ENCODE measurements at places on chromosomes 3 and 15.

DNA sequence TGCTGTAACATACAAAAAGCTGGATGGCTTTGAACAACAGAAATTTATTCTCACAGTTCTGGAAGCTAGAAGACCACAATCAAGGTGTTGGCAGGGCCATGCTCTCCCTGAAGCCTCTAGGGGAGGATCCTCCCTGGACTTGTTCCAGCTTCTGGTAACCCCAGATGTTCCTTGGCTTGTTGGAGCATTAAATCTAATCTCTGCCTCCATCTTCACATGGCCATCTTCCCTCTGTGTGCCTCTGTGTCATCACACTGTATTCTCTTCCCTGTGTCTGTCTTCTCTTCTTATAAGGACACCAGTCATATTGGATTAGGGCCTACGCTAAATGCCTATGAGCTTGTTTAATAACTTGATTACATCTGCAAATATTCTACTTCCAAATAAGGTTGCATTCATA is 109.5 kb downstream of the STAG1 start:
- DNase-seq: no peak

DNA sequence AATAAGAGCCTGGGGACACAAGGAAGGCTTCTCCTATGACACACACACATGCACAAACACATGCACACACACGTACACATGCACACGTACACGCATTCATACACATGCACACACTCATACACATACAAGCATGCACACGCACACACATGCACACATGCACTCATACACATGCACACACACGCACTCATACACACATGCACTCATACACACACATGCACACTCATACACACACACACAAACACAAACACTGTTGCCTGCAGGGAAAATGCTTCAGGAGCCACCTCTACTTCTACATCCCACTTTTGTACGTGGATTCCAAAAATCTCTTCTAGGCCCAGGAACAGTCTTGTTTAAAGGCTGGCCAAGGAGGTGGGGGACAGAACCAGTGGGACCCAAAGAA is 20.7 kb upstream of the NR2E3 start:
- DNase-seq: no peak

DNA sequence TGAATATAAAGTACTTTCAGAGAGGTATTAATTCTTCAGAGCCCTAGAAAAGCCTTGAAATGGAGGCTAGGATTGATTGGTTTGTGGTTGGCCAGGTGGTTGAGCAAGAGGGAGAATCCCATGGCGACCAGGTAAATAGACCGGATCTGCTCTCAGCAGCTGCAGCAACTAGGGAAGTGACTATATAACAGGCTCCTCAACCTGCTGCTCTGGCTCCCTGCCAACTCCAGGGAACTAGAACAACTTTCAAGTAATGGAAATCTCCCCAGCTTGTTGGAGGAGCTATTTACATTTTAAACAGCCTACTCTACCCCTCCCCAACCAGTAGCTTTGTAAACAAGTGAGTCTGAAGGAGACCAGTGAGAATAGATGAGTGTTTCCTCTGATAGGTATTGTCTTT is 121.8 kb upstream of the CADM2 start:
- peak; percentile 8 for DNase-seq

GRCh38 chr3:13839726-13840340 is 40.0 kb downstream of the WNT7A start:
- DNase-seq: no peak

- no peak for DNase-seq
These were observed 221.4 kb upstream of the NANOGP8 start for GRCh38 chr15:35306361-35306981.

- no peak for DNase-seq
These were observed 13.9 kb downstream of the CEP152 start for GRCh38 chr15:48796930-48797329.

GRCh38 chr3:123071146-123071545 is 4.3 kb downstream of the PDIA5 start:
- no peak for DNase-seq

GRCh38 chr3:64932666-64933342 is 245.0 kb upstream of the ADAMTS9 start:
- DNase-seq: no peak

DNA sequence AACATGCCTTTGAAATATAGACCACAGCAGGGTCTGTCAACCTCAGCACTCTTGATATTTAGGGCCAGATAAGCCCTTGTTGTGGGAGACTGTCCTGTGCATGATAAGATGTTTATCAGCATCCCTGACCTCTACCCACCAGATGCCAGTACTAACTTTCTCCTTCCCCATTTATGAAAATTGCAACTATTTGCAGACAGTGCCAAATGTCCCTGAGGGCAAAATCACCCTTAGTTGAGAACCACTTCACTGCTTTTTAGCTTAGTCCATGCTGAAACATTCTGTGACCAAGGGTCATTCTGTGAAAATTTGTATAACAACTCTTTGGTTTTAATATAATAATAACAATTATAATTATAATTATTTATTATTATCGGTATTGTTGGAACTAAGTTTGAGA is 1032.4 kb downstream of the MCTP2 start:
- DNase-seq: no peak

GRCh38 chr3:97979610-97980009 is 7.4 kb upstream of the RIOX2 start:
- DNase-seq: no peak

GRCh38 chr15:63076714-63077046 is 34.1 kb downstream of the TPM1 start:
- DNase-seq: no peak

DNA sequence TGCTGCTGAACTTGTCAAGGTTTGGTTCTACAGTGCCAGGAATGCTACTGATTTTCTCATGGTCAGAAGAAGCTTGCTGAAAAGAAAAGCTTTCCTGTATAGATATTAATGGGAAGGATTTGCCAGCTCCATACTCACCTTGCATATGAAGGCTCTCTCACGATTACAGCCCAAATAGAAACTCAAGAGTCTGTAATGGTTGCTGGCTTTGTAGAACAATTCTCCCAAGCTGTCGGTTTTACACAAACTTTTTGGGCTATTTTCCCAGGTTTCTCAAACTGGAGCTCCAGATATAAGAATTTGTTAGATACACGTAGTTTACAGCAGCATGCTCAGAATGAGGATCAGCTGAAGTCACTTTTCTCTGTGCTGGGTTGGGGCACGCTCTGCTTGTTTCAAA is 30.1 kb upstream of the LRRC3B start:
- no peak for DNase-seq

- no peak for DNase-seq
These were observed 171.2 kb downstream of the POTEB3 start for GRCh38 chr15:21269121-21269520.

DNA sequence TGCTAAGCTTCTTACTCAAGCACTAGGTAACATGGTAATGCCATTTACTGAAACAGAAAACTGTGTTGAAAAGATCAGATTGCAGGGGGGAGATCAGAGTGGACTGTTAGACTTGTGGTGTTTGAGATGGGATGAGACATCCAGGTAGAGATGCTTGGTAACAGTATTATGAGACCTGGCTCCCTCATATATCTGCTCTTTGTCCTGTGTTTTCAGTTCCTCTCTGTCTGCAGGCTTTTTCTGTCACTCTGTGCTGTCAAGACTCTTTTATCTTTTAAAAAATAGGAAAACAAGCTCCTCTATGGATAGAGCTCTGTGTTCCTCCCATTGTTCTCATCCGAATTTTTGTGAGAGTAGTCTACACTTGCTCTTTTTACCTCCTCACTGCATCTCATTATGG is 48.1 kb downstream of the CALML4 start:
- DNase-seq: no peak

DNA sequence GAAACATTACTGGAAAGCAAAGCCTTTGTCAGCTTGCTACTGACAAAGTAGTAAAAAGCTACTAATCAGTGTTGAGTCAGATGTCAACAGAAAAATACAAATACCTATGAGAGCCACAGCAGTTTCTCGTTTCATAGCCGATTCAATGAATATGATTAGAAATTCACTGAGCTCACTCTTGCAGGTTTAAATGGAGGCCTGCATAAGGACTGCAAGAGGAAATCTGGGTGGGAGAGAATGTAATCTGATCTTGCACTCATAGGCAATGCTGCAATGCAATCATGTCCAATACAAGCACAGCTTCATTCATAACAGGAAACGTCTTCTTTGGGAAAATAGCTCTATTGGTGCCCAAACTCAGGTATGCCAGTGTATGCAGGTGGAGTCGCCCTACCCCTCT is 608.8 kb downstream of the ROBO2 start:
- DNase-seq: no peak

GRCh38 chr3:131972550-131972949 is 62.3 kb downstream of the CPNE4 start:
- no peak for DNase-seq

- DNase-seq: no peak
These were observed 38.2 kb downstream of the TGFBR2 start for GRCh38 chr3:30644615-30645014.

- no peak for DNase-seq
These were observed 725 bp downstream of the CHL1 start for GRCh38 chr3:197149-197827.

GRCh38 chr3:152270937-152271336 is 2.2 kb downstream of the MBNL1 start:
- no peak for DNase-seq

- DNase-seq: no peak
These were observed 63.9 kb upstream of the ACAD9 start for GRCh38 chr3:128815318-128816064.

DNA sequence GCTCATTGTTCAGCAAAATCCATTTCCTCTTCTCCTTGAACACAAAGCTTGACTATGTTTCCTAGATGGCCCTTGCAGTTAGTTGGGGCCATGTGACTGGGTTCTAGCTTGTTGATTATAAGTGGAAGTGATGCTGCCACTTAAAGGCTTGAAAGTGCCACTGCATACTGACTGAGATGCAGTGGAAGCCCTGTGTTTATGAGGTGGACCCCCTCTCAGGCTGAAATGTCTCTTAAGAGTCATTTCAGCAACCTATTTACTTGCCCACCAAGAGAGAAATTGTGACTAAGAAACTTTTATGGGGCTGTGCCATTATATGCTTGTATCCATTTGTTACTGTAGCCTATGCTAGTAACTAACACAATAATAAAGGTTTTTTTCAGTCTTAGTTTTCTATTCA is 8.4 kb upstream of the ANP32A start:
- peak; percentile 81 for DNase-seq

DNA sequence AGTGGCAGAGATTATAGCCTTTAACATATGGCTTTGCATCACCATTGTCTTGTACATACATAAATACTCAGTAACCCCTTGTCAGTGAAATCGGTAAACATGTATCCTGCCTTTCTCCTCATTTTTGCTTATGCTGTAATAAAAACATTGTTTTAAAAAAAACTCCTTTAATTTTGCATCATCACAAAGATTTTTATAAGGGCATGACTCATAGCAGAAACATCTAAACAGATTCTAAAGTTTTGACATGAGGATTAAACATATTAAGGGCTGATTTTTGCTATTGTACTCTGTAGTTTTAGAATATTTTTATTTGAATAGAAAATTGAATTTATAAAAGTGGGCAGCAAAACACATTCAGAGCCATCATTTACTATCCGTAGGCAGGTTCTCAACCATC is 275.9 kb downstream of the ZIC4 start:
- DNase-seq: no peak

DNA sequence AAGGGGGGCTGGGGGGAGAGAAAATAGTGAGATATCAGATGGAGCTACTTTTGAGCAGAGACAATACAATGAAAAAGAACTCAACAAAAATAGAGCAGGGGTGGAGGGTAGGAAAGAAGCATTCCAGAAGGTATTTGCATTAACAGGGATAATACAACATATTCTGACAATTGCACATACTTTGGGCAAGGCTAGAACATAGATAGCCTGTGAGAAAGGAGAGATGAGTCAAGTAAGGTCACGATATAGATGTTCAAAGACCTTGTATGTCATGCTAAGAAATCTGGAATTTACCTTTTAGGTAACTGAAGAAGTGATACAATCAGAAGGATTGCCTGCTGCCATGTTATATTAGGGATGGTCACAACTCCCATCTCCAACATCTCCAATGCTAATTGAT is 155.2 kb downstream of the GSK3B start:
- DNase-seq: no peak

DNA sequence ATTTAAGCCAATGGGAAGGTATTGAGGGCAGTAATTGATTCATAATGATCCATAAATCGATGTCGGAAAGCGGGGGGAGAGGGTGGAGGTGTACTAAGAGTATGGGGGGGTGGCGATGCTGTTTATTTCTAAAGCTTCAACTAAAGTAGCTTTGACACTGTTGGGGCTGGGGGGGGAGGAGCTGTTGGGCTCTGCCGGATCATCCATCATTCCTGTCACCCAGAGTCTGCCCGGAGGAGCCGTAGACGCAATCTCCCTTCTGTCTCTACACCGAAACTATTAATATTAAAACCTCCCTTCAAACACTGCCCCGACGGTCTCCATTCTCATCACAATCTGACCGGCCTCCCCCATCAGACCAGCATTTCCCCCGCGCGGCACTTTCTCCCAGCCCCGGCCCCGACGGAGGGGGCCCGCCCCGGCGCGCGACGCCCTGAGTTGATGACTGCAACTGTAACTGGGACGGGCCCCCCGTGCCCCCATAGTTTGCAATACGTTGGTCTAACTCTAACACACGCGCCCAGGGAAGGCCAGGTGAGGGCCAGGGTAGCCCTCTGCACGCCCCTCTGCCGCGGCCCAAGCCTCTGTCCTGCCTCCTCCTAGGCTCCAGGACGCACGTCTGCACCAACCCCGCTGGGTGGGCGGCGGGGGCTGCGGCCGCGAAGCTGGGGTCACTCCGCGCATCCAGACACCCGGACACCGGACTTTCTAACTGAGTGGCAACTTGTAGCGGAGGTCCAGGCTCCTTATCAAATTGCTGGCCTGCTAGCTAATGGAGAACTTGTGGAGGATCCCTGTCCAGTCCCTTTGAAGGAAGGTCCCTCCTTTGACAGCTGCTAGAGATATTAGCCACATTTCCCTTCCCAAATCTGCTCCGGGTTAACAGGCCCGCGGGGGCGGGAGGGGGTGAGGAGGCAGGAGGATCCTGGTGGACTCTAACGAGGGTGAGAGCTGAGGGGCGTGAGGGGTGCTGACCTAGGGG is 212.0 kb downstream of the MEIS2 start:
- DNase-seq: no peak

- no peak for DNase-seq
These were observed 60.2 kb downstream of the GPD1L start for GRCh38 chr3:32166654-32167053.

- no peak for DNase-seq
These were observed 185.0 kb upstream of the ANKRD28 start for GRCh38 chr3:15982667-15983196.

- no peak for DNase-seq
These were observed 23.4 kb upstream of the ANKDD1A start for GRCh38 chr15:64888336-64888735.

DNA sequence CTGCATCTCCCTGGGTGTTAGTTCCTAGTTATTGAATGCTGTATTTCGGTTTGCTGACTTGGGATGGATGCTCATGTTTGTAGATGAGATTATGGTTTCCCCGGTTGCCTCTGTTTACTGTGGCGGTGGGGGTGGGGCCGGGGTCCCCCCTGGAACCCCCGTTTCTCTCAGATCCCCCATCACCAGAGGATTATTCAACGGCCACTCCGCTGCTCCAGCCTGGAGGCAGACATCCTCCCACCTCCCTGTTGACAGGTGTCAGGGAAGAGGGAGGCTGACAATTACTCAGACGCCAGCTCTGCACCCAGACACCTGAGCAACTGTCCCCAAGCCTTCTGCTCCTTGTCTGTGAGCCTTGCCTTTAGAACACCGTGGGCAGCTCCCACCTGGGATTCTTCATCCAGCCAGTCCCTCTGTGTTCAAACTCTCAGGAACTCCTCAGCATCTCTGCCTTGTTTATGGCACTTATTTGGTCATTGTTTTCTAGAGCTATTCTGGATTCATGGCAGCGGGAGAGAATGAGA is 95.9 kb upstream of the PRR20G start:
- no peak for DNase-seq

- DNase-seq: no peak
These were observed 71.8 kb downstream of the DTWD1 start for GRCh38 chr15:49692514-49693090.
